H9 (cell line): ENCODE measurements at places on chromosomes 13 and 19.
A peak's percentile ranks its signal among the peaks of the same experiment; 100 is the strongest.

GRCh38 chr19:51096473-51097165 is 11.6 kb downstream of the CTU1 start:
- no peaks in the 10 kb centered on the region for H3K4me1 ChIP-seq
- no peak overlapping the region for H3K4me3 ChIP-seq
- no peaks in the 10 kb centered on the region for H3K27me3 ChIP-seq
- DNase-seq = no peak
- no peak overlapping the region for H3K27ac ChIP-seq

DNA sequence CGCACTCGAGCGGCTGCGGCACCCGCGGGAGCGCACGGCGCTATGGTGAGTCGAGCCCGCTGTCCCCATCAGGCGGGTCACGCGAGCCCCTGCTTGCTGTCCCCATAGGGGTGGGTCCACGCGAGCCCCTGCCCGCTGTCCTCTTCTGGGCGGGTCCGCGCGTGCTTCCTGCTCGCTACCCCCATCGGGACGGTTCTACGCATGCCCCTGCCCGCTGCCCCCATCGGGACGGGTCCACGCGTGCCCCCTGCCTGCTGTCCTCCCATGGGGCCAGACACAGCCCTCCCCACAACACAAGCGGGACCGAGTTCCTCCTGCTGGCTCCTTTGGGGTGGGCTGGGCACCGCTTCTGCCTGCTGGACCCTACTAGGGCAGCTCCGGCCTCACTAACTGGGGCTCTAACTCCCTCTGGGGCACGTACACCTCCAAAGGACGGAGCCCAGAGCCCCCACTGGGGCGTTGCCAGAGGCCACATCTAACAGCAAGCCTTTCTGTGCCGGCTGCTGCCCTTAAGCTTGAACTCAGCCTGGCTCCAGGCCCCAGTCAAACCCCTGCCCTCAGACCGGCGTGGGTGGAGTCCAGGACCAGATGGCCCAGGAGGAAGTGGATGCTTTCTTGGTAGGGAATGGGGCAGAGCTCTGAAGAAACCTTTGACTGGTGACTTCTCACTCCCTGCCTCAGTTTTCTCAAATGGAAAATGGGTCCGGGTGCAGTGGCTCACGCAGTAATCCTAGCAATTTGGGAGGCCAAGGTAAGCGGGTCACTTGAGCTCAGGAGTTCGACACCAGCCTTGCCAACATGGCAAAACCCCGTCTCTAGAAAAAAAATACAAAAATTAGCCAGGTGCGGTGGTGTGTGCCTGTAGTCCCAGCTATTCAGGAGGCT is 722 bp downstream of the COLGALT1 start:
- H3K36me3 ChIP-seq = peaks cover 16% of the 10 kb centered on the region
- no peaks in the 10 kb centered on the region; the same call in 1 of the 2 replicates for H3K4me1 ChIP-seq
- no peak overlapping the region for H3K27ac ChIP-seq
- DNase-seq = peak; percentile 76

GRCh38 chr19:5839065-5840017 is at the start of gene FUT6:
Gene FUT6, minus strand, starts transcription at chr19:5839702. Its CDS starts 7,135 bp downstream, at chr19:5832567.
- no peaks in the 10 kb centered on the region for H3K36me3 ChIP-seq
- no peak for DNase-seq
- no peak within 1 kb of the TSS for H3K4me3 ChIP-seq
- no peaks in the 10 kb centered on the region for H3K27me3 ChIP-seq
- no peak within 1 kb of the TSS for H3K27ac ChIP-seq
- no peaks in the 10 kb centered on the region for H3K4me1 ChIP-seq

DNA sequence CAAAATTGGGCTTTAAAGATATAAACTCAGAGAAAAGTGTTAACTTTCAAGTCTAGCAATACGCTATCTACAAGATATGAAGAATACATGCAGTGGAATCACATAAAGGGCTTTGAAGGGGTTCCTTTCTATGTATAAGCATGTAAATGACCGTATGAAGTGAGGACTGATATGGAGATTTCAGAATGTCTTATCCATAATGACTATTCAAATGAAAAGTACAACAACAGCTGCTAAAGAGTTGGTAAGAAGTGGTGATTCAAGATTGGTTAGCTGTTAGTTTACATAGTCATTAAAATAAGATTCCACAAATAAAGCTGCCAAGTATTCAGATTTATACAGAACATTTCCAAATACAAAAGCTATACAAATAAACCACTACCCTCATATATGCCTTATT is 153.4 kb upstream of the STARD13 start:
- H3K36me3 ChIP-seq = no peaks in the 10 kb centered on the region
- no peaks in the 10 kb centered on the region for H3K27me3 ChIP-seq
- 0 out of 2 replicates have a peak, but pooled peaks cover 2% of the 10 kb centered on the region for H3K4me1 ChIP-seq
- no peak for DNase-seq
- H3K4me3 ChIP-seq = no peak overlapping the region
- no peak overlapping the region for H3K27ac ChIP-seq

DNA sequence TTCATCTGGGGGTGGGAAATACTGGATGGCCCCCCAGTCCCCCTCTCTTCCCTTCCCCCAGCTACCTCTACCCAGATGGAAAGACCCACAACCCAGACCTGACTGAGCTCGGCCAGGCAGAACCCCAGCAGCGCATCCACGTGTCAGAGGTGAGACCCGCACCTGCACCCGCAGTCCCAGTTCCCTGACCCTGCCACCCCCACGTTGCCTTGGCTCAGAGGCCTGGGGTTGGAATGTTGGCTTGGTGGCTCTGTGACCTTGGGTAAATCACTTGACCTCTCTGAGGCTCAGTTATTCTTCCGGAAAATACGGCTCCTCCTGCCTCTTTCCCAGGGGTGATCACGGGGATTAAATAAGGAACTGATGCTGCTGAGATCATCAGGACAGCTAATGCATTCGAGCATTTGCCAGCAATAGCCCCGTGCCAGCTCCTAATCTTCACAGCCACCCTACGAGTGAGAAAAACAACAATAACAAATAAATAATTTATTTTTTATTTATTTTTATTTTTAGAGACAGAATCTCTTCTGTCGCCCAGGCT is 12.3 kb downstream of the CBLC start:
- H3K4me3 ChIP-seq = no peak overlapping the region
- DNase-seq = no peak
- H3K27ac ChIP-seq = no peak overlapping the region
- no peaks in the 10 kb centered on the region for H3K27me3 ChIP-seq

DNA sequence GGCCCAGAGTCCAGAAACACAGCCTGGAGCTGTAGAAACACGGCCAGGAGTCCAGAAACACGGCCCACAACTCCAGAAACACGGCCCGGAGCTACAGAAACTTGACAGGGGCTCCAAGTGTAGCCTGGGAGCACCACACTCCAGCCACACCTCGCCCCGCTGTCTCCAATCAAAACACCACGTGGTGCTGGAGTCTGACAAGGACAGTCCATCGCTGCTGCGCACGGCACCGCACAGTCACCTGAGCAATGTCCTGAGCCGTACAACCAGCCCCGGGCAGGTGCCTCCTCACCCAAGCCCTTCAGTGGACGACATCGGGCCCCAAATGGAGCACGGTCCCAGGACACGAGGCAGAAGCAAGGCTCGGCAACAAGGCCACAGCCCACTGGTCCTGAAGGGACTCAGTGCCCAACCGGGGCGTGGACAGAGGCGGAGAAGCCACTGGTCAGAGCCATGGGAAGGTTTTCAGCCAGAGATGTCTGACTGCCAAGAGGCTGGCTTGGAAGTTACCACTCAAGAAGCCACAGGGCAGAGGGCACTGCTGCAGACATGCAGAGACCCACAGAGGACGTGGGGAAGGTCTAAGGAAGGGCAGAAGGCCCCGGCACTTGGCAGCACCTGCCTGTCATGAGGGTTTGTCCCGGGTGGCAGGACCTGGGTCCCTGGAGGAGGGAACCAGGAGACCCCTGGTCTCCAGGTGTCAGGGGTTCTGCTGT is 19.7 kb upstream of the PLPP2 start:
- H3K4me3 ChIP-seq = no peak overlapping the region
- no peak for DNase-seq
- peaks cover 28% of the 10 kb centered on the region for H3K36me3 ChIP-seq
- H3K27me3 ChIP-seq = no peaks in the 10 kb centered on the region
- no peaks in the 10 kb centered on the region for H3K4me1 ChIP-seq
- H3K27ac ChIP-seq = no peak overlapping the region

- no peaks in the 10 kb centered on the region for H3K36me3 ChIP-seq
- H3K4me1 ChIP-seq = no peaks in the 10 kb centered on the region
- H3K27ac ChIP-seq = no peak overlapping the region
Observed at GRCh38 chr19:33788676-33789075, 8.0 kb upstream of the KCTD15 start.
